Uterus (tissue), 4 donors: ENCODE measurements at places on chromosomes 1 and 21. TPM values are rescaled to one million over a fixed set of nuclear protein-coding genes. Genes with fewer than 3 reads are reported as not detected.

Gene ZNF593OS
- not detected for total RNA-seq

Gene DMRTA2
- not detected for total RNA-seq

Gene DCDC2B
- total RNA-seq = 0.26 TPM

Gene ADAM30
- not detected for total RNA-seq

Gene RUNX3
- total RNA-seq = 1.7 TPM

Gene AQP10
- not detected for total RNA-seq

Gene GCSAML
- 1.5 TPM for total RNA-seq

Gene DIRAS3
- 7.4 TPM for total RNA-seq

Gene TMEM240
- total RNA-seq = 9.4 TPM

Gene GPR161
- 45.5 TPM for total RNA-seq

Gene NTMT2
- not detected for total RNA-seq

Gene TSPEAR
- total RNA-seq = not detected

Gene OR14K1
- not detected for total RNA-seq

Gene LY9
- 0.70 TPM for total RNA-seq

Gene SZRD1
- total RNA-seq = 46.2 TPM

Gene LCE3D
- total RNA-seq = not detected

Gene GPR52
- total RNA-seq = not detected

Gene PTPN22
- total RNA-seq = 0.85 TPM

Gene SPRR3
- total RNA-seq = 0.69 TPM

Gene NBPF6
- total RNA-seq = not detected

Gene SARS1
- 138 TPM for total RNA-seq

Gene HES3
- not detected for total RNA-seq

Gene ZDHHC18
- total RNA-seq = 19.8 TPM

Gene XCL1
- not detected for total RNA-seq

Gene TDRD5
- total RNA-seq = 0.76 TPM

Gene BARHL2
- total RNA-seq = not detected

Gene MDM4
- 136 TPM for total RNA-seq

Gene SHE
- total RNA-seq = 14.6 TPM

Gene C1QA
- 33.1 TPM for total RNA-seq

Gene LDLRAP1
- 8.5 TPM for total RNA-seq

Gene FMN2
- total RNA-seq = 2.3 TPM
